ENCODE measurements at places on chromosomes 13 and 19.

DNA sequence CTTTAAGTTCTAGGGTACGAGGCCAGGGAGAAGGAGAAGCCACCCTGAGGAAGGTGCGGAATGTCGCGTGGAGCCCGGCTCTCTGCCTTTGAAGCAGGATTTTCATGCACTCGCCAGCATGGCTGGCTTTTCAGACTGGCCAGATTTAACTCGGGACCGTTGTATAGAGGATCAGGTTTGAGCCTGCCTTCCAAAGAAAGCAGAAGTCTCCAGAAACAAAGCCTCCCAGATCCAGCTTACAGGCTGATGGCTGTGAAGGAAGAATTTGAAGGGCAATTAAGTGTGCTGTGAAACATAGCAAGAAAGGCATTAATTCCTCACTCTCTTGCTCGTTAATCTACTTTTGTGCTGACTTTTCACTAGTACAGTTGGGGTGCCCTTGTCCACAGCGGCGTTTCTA, 140.2 kb downstream of the SOX1 start:
- DNase-seq, result no peak

GRCh38 chr13:114261328-114261965, 20.0 kb upstream of the UPF3A start:
- DNase-seq, result no peak

- DNase-seq, result no peak
These were observed 41.8 kb downstream of the EFNB2 start for GRCh38 chr13:106493533-106494220.

- no peak for DNase-seq
These were observed 24.3 kb downstream of the NFILZ start for GRCh38 chr19:8654591-8655339.

- no peak for DNase-seq
These were observed 36.0 kb upstream of the SERP2 start for GRCh38 chr13:44337581-44337980.

- no peak for DNase-seq
These were observed 214.2 kb downstream of the OXGR1 start for GRCh38 chr13:96780105-96780504.

DNA sequence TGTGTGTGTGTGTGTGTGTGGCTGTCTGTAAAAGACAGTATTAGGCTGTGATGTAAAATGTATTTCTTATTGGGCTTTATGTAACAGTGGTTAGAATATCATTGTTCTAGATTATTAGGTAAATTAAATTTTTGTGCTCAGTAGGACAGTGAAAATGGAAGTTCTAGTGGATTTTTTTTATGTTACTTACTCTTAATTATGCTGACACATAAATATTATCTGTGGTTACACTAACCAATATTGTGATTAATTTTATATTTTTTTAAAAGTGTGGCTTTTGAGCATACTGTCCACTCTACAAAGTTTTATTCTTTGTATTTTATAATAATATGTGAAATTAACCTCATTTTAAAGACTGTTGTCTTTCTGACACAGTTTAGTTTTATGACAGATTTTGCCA, 80.5 kb downstream of the SCEL start:
- DNase-seq, result no peak

- DNase-seq, result no peak
These were observed 20.3 kb downstream of the C19orf81 start for GRCh38 chr19:50669302-50670101.

DNA sequence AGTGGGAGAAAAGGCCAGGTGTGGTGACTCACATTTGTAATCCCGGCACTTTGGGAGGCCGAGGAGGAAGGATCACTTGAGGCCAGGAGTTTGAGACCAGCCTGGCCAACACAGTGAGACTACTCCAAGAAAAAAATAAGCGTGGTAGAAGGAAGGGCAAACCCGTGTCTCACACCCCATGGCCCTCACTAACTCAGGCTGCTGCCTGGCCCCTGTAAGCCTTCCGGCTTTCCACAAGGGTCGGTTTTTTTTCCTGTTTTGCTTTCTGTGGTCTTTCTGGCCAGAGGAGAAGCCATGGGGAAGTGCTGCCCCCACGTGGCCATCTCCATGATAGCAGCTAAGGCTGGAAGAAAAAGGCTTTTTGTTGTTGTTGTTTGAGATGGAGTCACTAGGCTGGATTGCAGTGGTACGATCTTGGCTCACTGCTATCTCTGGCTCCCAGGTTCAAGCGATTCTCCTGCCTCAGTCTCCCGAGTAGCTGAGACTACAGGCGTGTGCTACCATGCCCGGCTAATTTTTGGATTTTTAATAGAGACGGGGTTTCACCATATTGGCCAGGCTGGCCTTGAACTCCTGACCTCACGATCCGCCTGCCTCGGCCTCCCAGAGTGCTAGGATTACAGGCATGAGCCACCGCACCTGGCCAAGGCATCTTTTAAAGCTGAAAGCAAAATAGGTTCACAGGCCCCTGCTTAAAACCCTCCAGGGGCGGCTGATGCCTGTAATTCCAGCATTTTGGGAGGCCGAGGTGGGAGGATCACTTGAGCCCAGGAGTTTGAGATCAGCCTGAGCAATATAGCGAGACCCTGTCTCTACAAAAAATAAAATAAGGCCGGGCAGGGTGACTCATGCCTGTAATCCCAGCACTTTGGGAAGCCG, 7.5 kb upstream of the ARHGEF18 start:
- peak; percentile 20 for DNase-seq

DNA sequence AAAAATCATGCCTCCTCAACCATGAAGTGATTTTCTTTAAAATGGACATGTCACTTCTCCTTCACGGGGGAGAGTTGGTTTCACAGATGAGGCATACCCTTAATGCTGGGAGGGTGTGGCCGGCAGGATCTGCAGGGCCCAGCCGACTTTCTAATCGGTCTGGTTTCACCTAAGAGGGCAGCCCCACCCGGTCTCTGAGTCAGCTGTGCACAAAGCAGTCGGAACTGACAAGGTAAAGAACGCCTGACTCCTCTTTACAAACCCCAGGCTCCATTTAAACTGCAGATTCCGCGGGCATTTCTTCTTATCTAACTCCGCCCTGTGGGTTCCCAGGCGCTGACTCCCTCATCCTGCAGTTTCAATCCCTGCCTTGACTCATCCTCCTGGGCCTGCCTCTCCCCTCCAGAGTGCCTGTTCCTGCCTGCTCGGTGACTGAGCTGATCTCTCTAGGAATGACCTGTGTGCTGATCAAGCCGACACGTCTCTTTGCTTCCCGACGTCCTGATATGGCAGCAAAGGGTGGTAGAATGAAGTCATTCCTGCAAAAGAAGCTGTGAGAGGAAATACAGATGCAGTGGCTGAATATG, 63.4 kb downstream of the EFNB2 start:
- peak; percentile 99 for DNase-seq

GRCh38 chr13:111179908-111180760, 65.0 kb downstream of the ARHGEF7 start:
- no peak for DNase-seq

- DNase-seq, result no peak
These were observed 477.1 kb upstream of the SGCG start for GRCh38 chr13:22703601-22704209.

GRCh38 chr13:31159306-31159705, 2.4 kb downstream of the HSPH1 start:
- no peak for DNase-seq

GRCh38 chr19:38268539-38268938, 4.2 kb downstream of the SPINT2 start:
- no peak for DNase-seq

GRCh38 chr19:41705393-41706174, 2.8 kb upstream of the CEACAM5 start:
- no peak for DNase-seq

GRCh38 chr13:110237875-110238817, 68.8 kb downstream of the COL4A1 start:
- DNase-seq, result no peak

GRCh38 chr13:32811297-32811800, 204.9 kb upstream of the KL start:
- DNase-seq, result no peak

DNA sequence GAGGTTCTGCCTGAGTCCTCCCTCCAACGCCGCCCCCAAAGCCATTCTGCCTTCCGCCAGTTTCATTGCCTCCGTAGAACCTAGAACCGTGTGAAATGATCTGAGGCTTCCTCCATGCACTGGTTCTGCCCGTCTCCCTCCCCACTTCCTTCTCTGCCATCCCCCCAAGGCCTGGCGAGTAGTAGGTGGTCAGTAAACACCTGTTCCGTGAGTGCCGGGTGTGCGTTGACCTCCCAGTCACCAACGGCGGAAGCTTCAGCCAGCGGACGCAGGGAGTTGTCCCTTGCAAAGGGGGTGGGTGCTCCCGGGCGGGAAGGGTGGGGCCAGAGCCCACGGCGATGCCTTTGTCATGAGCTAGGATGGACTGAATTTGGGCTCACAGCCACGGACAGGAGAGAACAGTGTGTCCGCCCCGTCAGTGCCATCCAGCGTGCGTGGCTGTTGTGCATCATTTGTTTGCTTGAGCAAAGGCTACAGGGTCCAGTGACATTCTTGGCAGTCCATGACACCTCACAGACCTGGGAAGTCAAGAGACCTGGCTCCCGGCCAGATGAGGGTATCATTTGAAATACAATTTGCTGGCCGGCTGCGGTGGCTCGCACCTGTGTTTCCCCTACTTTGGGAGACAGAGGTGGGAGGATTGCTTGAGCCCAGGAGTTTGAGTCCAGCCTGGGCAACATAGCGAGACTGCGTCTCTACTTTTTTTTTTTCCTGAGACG, 43.1 kb downstream of the NFIC start:
- DNase-seq, result no peak

DNA sequence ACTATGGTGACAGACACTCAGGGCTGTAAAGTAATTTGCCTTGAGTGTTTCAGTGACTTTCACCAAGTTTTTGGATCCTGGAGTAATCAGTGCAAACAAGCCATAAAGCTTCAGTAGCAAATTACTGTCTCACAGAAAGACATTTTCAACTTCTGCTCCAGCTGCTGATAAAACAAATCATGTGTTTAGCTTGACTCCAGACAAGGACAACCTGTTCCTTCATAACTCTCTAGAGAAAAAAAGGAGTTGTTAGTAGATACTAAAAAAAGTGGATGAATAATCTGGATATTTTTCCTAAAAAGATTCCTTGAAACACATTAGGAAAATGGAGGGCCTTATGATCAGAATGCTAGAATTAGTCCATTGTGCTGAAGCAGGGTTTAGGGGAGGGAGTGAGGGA, 9.4 kb downstream of the ARGLU1 start:
- no peak for DNase-seq

DNA sequence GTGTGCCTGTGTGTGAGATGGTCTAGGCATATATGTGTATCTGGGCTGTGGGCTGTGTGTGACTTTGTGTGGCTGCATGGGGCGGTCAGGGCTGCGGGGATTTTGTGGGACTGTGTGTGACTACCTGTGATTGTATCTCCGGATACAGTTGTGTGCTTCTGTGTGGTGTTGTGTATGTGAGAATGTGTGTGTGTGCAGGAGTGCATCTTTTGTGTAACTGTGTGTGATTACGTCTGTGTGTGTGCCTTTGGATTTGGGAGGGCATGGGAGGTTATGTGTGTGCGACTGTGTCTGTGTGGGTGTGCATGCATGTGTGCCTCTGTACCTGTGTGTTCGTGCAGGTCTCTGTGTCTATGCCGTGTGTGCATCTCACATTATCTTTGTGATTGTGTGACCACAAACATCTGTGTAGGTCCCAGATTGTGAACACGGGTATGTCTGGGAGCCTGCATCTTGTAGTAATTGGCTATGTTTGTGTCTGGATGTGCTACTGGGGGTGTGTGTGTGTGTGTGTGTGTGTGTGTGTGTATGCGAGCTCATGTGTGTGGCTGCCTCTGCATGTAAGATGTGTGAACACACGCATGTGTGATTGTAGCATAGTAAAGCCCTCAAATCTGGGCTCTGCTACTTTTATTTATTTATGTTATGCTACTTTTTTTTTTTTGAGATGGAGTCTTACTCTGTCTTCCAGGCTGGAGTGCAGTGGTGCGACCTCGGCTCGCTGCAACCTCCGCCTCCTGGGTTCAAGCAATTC, 7.6 kb downstream of the EHD2 start:
- DNase-seq, result no peak

- no peak for DNase-seq
These were observed 22.2 kb downstream of the RASA3 start for GRCh38 chr13:114110091-114110829.

DNA sequence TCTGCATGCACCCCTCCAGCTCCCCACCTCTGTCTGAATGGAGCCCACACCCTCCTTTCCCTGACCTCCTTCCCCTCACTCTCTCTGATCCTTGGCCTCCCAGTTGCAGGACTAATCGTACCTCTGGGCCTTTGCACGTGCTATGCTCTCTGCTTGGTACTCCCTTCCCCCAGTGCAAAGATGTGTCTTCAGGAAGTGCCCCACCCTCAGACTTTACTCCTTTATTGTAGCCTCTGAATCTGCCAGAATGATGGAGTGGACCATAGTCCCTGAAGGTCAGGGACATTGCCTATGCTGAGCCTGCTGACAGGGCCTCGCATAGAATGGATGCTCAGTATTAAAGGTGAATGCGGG, 1.3 kb upstream of the JUND start:
- no peak for DNase-seq

DNA sequence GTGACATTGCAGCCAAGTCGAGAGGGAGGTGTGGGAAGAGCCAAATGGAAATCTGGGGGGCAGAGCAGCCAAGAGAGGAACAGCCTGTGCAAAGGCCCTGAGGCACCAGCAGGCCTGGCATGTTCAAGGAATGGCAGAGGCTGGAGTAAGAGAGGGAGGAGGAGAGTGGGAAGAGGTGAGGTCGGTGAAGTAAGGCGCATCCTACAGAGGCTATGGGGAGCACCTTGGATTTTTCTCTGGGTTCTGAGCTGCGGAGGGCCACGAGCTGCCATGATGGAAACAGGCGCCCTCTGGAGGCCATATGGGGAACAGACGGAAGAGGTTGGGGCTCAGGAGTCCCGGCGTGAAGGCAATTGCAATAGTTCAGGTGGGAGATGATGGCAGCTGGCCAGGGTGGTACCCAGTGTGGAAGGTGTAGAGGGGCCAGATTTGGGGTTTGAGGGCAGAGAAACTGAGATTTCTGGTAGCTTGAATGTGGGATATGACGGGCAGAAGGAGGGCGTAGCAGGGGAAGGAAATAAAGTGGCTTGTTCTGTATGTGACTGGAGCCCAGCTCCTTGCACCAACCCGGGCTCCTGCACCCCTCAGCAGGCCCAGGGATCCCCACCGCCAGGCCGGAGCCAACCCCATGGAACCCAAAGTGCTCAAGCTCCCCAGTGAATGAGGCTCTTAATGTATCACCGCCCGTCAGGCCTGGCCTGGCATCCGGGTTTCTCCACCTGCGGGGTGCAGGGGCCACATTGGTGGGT, 20.5 kb upstream of the STRN4 start:
- DNase-seq, result no peak

- peak; percentile 13 for DNase-seq
These were observed 106.4 kb upstream of the MLNR start for GRCh38 chr13:49113526-49114286.

GRCh38 chr13:66835040-66835628, 395.0 kb downstream of the PCDH9 start:
- DNase-seq, result no peak

- no peak for DNase-seq
These were observed 51.8 kb upstream of the FREM2 start for GRCh38 chr13:38635030-38635429.

- DNase-seq, result peak; percentile 40
These were observed 1395.8 kb downstream of the SLITRK5 start for GRCh38 chr13:89066868-89067466.

Data from NCI-H226 (cell line).